ENCODE measurements at places on chromosomes 11 and 22.
A peak's percentile ranks its signal among the peaks of the same experiment; 100 is the strongest.

- no peak for DNase-seq
Measured at GRCh38 chr11:69442012-69442806, 39.3 kb upstream of the LINC01488 start.

DNA sequence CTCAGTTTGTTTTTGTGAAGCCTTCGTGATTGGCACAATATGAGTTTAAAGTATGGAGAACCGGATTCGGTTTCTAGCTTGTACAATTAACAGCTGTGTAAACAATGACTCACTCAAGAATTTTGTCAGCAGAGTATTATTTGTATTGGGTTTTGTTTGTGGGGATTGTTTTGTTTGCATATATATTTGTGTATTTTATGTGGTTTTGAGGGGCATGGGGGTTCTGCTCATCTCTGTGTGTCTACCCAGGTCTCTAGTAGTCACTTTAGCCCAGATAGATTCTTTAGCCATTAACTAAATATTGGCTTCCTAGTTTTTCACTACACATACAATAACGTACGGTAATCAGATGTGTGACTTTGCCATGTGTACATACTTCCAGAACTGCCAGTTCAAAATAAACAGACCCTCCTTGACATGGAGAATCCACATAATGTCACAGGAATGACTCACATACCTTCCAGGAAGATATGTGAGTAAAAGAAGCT is 7.5 kb upstream of the MS4A7 start:
- DNase-seq: no peak

DNA sequence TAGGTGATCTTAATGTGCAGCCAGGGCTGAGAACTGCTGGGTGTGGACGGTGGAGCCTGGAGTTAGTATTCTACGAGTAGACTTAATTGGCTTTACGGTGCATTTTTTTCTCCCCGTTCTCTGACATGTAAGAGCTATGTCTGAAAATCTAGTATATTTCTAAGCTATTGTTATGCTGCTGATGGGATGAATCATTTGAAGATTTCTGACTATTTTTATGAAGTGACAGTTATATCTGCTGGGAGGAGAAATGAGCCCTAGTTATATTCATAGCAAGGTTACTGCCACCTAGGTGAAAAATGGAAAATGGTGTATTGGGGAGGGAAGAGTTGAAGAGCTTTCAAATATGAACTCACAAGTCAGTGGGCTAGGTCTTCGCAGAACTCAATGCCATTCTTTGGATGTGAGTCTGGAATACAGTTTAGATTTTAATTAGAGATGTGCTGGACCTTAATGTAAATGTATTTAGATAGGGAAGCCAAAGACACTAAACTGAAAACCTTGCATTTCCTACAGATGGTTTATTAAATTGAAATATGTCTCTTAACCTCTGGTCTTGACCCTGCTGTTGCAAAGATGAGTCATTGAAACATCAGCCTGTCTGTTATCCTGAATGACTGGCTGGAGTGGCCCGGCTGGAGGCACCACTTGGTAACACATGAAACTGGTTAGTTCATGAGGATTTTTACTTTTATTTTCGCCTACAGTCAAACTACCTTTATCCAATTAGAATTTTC is 293.7 kb downstream of the DDX10 start:
- DNase-seq: no peak

DNA sequence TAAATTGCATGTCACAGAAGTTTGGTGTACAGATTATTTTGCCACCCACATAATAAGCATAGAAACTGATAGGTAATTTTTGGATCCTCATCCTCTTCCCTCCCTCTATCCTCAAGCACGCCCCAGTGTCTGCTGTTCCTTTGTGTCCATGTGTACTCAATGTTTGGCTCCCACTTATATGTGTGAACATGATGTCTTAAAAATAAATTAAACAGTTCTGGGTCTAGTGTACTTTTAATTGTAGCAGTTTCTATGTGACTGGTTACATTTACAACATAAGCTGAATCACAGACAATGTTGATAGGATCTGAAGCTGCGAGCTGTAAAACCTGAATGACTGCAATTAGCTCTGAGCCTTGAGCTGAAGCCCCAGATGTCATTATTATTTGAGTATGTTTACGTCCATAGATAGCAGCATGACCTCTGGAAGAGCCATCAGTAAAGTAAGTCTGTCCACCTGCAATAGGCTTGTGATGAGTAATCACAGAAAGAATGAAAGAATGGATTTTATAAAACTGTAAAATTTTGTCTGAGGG is 29.7 kb downstream of the OR10A6 start:
- DNase-seq: no peak

DNA sequence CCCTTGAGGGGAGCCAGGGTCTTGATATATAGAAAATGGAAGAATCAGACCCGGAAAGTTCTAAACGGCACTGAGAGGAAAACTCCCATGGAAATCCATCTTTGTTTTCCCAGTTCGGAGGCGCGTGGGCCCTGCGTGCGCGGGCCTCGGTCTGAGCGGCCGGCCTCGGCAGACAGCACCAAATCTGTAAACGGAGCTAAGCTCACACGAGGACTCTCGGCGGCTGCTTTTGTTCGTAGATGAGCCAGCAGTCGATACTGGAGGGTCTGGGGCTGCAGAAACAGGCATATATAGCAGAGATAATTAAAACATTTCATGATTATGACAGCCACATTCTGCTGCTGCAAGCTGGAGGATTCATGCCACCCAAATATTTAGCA is 68.5 kb upstream of the PPARA start:
- no peak for DNase-seq

DNA sequence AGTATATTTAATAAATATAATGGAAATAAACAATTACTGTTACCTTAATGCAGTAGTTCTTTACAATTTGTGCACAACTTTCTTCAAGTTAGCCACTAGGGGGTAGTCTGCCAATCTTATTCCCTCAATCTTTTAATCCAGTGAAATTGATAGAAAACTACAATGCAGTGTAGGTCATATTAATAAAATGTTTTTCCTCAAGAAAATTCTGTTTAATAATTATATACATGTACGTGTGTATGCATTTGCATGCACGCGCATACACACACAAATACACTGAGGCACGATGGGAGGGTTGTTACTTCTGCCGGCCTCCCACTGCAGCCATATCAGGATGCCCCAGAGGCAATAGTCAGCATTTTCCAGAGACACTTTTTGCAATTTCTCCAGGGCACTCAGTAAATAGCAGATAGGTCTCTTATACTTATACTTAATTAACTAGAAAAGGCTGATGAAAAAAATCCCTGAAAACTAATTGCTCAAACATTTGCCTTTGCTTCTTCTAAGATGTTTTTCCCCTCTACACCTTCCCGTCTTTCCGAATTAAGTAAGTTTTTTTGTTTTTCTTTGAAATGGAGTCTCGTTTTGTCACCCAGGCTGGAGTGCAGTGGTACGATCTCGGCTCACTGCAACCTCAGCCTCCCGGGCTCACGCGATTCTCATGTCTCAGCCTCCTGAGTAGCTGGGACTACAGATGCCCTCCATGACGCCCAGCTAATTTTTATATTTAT is 3.1 kb downstream of the GAB2 start:
- DNase-seq: no peak

DNA sequence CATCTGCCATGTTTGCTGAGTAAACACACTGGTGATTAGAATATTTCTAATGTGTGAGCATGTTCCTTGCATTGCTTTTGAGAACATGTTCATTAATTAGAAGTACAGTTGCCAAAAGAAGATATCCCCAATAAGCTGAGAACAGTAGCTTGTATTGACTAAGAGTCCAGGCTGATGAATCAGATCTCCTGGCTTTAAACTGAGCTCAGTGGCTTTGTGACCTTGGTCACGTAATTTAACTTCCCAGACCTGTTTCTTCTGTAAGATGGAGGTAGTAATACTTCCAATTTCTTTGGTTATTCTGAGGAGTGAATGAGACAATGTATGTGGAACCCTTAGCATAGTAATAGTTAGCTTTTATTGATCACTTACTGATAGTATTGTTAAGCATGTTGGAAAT is 61.9 kb downstream of the CYB5R2 start:
- DNase-seq: no peak

DNA sequence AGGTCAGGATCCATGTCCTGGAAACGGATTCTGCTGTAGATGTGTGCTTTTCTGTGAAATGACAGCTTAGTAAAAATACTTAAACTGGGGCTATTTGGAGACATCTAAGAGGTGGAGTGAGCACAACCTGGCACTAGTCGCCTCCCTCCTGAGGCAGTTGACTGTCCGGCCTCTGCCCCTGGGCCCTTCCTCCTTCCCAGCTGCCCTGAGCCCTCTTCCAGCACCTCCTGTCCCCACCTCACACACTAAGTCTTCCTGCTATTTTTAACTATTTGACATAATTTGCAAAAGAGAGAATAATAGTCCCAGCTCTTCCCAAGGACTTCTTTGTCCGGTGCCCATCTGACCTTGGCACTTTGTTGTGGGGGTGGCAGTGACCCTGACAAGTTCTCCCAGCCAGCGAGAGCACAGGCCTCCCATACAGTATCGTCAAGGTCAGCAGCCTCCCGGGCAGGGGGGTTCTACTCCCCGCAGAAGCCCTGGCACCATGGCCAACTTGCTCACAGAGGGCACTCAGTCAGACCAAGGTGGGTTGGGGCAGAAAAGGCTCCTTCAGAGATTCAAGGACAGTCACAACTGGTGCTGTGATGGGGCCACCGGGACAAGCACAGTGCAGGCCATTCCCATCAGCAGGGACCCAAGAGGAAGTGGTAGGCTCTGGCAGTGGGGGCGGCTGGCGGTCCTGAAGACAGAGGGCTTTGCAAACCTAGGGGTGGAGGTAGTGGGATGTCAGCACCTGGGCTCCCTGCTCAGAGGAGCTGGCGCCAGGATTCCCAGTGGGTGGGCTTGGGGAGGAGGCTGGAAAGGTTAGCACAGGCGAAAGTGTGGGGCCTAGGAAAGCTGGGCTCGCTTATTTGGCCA is 5.5 kb upstream of the NEAT1 start:
- DNase-seq: no peak

GRCh38 chr22:36833073-36833472 is 16.2 kb upstream of the PVALB start:
- no peak for DNase-seq

DNA sequence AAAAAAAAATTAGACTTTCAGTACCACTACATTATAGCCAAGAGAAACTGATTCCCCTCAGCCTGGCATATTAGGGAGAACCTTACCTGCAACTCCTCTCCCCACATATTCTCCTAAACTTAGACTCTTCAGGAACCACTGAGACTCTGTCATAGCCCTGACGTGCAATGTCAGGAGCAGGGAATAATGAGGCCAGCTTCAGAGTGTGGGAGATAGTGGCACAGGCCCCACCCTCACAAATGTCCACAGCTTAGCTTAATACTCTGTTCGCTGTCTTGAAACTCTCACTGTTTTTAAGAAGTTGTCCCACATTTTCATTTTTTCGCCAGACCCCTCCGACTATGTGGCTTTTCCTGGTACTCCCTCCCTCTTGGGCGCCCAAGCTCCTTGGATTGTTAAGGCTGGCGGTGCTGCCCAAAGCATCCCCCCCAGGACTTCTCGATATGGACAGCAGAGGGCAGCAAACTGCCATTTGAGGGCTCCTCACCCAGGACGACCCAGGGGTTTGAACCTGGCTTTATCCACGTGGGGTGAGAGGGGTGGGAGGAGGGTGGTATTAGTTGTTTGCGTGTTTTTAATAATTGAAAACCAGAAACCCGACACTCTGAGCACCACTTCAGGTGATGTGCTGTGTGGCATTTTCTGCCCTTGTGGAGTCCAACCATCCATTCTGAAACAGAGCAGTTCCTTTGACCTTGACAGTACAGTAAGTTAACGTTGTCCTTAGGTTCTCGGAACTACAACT is 45.2 kb upstream of the RASSF10 start:
- DNase-seq: peak; percentile 63

DNA sequence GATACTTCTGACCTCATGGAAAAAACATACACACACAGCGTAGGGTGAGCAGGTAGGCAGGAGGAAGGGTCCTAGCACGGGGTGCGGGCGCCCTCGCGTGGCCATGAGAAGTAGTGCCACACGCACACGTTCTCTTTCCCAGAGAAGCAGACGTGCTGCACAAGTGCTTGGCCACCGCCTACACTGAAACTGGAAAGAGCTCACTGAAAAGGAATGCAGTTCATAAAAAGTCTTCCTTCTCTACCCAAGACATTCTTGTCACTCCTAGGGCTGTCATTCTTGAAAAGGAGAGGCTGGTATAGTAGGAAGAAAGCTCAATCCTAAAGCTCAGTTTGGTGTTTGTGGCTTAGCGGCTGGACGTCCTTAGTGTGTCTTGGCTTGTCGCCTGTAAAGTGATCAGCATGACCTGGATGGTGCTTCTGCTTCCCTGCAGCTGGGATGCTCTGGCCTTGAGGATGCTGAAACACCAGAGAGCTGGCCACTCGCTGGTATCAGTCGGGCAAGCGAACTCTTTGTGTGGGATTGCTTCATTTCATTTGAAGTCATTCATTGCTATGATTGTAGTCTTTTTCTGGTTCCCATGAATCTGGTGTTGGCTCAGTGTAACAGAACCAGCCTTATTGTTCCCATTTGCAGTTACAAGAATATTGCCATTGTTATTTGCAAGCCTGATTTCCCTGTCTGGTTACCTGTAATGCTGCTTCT is 303.8 kb downstream of the NTM start:
- DNase-seq: peak; percentile 28
